T47D (cell line): ENCODE measurements at places on chromosomes 16 and 17.

- no peak for DNase-seq
Measured at GRCh38 chr17:71330099-71330375, 790.8 kb upstream of the SOX9 start.

GRCh38 chr16:89153848-89154271, 17.7 kb upstream of the CDH15 start:
- peak; percentile 82 for DNase-seq

- DNase-seq, result no peak
Measured at GRCh38 chr17:69061721-69062556, 1.2 kb upstream of the ABCA9 start.

- DNase-seq, result no peak
Measured at GRCh38 chr17:58487589-58488427, at the start of gene HSF5. TSS of gene HSF5 (minus strand) at chr17:58488408. CDS start at chr17:58488274, 134 bp downstream.

GRCh38 chr17:72530454-72530853, 409.6 kb downstream of the SOX9 start:
- no peak for DNase-seq

DNA sequence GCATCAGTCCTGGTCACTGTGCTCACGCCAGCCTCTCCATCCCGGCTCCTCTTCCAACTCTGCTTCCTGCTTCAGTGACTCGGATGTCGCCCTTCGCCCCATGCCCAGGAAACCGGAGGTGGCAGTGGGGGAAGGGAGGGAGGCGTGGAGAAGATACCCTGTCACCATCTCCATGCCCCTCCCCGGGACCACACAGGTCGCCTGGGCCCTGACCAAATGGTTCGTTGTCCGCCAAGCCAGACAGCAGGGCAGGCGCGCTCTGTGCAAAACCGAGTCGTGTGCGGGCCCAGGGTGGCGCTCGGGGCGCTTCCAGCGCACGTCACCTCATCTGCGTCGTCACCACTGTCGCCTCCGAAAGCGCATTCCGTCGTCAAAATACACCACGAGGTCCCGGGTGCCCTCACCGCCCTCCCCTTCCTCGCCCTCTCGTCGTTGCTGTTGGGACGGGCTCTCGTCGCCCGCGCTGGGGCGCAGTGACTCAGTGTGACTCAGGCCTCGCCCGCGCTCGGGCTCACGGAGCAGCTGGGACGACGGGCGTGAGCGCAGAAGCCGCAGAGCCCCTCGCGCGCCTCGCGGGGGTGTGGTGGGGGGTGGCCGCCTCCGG, 39.2 kb downstream of the ZNF778 start:
- no peak for DNase-seq

GRCh38 chr17:60601447-60602384, 1.7 kb downstream of the PPM1D start:
- peak; percentile 85 for DNase-seq

DNA sequence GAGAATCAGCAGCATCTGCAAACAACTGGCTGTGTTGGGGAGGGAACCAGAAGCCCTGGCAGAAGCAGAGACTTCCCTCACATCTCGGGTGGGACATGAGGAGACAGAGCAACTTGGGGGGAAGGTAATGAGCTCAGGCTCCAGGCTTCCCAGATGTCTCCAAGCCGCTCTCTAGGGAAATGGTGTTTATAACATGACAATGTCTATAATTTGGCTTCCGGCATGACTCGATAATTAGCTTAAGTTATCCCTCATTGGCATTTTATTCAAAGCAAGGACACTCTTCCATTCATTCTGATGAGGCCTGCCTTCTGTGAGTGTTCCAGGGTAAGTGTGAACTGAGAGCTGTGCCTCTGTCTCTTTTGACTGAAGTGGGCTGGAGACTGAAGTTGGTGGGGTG, 14.7 kb upstream of the MLLT6 start:
- DNase-seq, result no peak

GRCh38 chr16:21224800-21225199, 8.7 kb upstream of the ANKS4B start:
- no peak for DNase-seq

GRCh38 chr17:50020841-50021599, 26.0 kb upstream of the DLX3 start:
- DNase-seq, result no peak

DNA sequence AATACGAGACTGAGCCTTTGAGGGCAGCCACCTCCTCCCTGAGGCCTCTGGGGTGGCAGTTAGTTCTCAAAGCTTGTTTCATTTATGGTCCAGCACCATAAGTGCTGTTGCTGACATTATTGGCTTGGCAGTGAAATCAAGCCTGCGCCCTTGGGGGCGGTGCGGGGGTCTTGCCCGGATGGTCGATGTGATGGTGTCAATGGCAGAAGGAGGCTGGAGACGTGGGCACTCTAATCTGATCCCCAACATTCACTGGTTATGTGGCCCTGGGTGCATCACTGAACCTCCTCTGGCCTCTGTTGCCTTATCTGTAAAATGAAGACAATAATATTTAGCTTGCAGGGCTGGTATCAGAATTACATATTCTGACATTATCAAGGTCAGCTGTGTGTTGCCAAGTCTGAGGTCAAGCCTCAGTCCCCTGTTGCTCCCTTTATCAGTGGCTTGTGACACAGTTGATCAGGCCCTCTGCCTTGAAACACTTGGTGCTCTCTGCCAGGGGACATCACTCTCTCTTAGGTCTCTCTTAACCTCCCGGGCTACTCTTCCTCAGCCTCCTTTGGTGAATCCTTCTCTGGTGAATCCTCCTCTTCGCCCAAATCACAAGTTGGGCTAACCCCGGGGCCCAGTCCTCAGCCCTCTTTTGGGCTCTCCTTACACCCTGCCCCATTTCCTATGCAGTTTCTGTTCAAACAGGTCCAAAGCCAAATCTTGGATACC, 11.8 kb upstream of the TMEM220 start:
- no peak for DNase-seq

DNA sequence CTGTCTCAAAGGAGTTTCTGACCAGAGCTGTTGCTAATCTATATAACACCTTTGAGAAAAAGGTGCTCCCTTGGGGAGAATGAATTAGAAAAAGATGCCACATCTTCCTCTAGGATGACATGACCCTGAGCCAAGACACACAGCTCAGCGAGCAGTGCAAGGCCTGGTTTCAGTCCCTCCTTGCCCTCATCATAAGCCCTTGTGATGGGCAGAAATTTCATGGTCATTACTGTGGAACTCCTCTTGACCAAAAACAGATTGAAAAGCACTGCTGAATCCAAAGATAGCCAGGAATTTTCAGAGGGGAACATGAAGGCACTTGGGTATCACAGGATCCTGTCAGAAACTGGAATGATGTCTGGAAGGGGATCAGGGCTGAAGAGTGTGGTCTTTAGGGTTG, 74.1 kb upstream of the IRX6 start:
- DNase-seq, result no peak

DNA sequence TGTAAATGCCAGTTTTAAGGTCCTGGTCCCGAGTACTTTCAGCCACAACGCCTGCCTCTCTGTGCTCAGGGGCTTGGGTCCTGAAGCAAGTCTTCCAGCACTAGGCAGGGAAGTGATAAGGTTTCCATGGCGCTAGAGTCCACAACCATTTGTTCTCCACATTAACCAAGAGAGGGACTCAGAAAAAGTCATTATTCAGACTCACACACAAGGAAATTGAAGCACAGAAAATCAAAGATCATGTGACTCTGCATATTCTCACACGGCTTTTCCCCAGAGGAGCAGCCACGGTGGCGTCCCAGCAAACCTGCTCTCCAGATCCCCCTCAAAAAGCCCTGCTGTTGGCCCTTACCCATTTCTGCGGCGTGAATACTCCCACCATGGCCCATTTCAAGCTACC, 9.7 kb downstream of the ENPP7 start:
- no peak for DNase-seq

- no peak for DNase-seq
Measured at GRCh38 chr16:81136390-81137335, 40.5 kb upstream of the GCSH start.

- DNase-seq, result no peak
Measured at GRCh38 chr16:35506898-35507194, 2047.4 kb downstream of the TP53TG3F start.

GRCh38 chr16:67942200-67942509, 1.8 kb downstream of the LCAT start:
- DNase-seq, result peak; percentile 58

GRCh38 chr16:88316151-88316550, 66.6 kb upstream of the ZNF469 start:
- no peak for DNase-seq

- DNase-seq, result no peak
Measured at GRCh38 chr16:81442220-81442915, 2.2 kb upstream of the CMIP start.

DNA sequence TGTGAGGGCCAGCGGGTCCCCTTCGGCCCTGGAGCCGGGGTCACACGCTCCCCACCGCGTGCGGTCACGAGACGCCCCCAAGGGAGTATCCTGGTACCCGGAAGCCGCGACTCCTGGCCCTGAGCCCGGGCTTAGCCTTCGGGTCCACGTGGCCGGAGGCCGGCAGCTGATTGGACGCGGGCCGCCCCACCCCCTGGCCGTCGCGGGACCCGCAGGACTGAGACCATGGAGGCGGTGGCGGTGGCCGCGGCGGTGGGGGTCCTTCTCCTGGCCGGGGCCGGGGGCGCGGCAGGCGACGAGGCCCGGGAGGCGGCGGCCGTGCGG, at the start of gene NAGLU:
TSS of gene NAGLU (plus strand) at position 194 of the 324 bp plus-strand sequence. CDS start at position 226, 32 bp downstream.
- DNase-seq, result peak; percentile 99
